ENCODE measurements at places on chromosomes 2 and 18.

DNA sequence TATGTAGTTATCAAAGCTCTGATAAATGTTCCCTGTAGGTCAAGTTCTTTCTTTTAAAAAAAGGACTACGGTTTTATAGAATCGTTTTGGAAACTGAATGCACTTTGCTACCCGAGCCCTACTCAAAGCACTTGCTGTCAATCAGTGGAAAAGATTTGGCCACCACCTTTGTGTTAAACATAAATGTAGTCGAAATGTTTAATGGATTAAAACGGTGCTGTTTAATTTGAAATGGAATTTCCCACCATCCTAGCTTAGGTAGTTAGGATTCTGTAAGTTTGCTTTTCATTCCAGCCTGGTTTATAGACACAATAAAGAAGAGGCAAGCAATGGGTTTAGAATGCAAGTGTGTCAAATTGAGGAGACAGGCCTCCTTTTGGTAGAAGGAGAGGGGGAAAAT lies 69.4 kb upstream of the MMADHC start:
- no peak for DNase-seq

DNA sequence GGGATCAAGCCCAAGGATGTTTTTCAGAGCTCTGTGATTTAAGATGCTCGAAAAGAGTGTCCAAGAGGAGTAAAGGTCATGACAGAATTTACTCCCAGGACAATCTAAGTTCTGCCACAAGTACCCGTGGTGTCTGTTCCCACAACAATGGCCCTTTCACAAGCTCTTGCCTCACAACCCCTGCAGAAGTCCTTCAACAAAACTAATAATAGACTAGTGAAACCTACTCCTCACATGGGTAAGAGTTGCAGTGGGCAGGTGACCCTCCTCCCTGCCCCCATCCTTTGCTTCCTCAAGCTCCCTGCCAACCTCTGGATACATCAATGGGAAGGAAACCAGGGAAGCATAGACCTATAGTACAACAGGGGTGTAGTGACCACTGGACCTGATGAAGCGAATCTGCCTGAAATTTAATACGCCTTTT lies 34.9 kb downstream of the PTCD3 start:
- DNase-seq: no peak

GRCh38 chr18:63892566-63892965 lies 5.1 kb downstream of the SERPINB2 start:
- no peak for DNase-seq

DNA sequence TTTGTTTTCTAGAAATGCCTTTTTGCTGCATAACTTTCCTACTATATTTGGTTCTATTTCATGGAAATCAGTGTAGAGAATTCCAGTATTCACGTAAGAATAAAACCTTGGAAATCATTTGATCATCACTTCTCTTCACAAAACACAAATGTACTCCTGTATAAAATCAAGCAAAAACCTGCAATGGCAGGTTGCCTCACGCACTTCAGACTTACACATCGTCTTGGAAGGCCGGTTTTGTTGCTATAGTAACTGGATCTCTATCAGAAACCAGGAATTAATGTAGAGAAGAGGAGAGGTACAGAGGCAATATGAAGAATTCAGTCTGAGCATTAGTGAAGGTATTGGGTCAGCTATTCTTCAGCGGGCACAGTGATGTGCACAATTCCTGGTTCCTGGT lies 370.7 kb upstream of the CYRIA start:
- DNase-seq: no peak

GRCh38 chr18:66931010-66931409 lies 327.1 kb upstream of the CDH19 start:
- no peak for DNase-seq

GRCh38 chr2:24824966-24825882 lies 32.0 kb downstream of the CENPO start:
- DNase-seq: peak; percentile 58

- DNase-seq: no peak
Observed at GRCh38 chr2:18792226-18792629, 202.9 kb upstream of the NT5C1B start.

GRCh38 chr18:67517444-67517765 lies 885 bp upstream of the DSEL start:
- DNase-seq: no peak

DNA sequence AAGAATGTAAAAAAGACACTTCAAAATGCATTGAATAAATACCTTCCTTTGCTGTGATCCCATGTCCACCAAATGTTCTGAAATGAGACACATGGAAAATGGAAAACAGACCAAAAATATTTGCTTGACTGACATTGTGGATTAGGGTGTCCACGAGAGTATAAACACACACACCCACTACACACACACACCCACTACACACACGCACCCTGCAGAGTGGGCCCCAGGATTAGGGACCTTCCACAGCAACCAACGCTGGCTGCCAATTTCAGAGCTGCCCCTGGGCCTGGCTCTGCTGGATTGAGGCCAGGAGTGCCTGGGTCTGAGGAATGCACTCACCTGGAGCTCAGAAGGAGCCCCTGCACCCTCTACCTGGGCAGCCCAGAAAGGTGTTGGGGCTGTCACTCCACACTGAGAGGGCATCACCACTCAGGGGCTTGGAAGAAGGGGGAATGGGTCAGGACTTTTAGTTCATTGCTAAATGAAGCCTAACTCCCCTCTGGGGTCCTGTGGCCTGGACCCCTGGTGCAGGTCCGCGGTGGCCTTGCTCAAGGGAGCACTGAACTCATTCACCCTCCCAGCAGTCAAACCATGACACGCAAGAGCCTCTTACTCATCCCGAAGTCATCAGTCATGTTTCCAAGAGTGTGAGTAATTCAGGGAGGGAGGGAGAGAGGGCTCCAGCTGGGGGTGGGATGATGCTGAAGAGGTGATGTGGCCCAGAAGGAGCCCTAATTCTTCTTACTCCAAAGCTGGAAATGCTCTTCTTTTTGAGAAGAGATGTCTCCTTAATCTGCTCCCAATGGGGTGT lies 50.2 kb upstream of the PLB1 start:
- DNase-seq: peak; percentile 92

DNA sequence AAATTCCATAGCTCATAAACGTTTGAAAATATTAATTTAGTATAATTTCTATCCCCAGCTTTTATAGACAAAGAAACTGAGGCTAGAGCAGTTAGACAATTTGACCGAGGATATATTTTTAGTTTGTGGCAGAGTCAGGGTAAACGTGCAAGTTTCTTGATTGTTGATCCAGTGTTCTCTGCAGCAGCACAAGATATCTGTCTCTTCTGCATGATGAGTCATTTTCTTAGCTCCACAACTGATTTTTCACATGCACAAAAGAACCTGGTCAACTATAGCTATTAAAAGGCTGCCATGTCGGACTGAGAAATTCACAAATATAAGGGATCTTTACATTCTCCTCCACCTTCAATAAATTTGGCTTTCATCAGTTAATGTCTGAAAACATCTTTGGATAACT lies 143.4 kb upstream of the CYP26B1 start:
- no peak for DNase-seq

- DNase-seq: no peak
Observed at GRCh38 chr2:4420032-4420431, 716.7 kb downstream of the DCDC2C start.

DNA sequence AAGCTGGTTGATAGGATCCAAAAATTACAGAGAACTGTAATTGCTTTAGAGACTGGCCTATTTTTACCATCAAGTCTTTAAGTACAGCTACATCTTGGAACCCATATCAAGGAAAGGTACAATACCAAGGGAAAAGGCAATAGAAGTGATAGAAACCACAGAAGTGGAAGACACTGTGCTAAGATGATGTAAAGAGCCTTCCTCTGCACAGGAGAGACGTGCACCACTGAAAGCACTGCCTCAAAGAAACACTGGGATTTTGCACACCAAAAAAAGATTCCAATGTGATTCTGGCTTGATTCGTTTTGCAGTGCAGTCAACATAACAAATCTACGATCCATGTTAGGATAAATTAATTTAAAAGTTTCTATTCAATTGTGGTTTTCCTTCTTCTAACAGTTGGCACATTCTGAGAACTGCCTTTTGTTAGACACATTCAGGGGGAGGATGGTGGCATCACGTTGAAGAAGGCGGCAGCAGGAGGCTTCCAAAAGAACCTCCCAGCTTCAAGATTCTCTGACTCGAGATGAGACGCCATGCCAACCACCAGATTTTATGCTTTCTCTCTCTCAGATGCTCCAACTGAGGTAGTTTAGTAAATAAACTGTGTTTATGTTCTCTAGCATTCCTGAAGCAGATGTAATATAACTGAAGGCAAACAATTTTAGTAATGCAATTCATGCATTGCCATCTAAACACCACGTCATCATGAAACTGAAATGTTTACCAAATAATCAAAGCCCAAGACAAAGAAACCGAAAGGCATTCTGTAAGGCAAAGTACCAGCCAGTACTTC lies 102.9 kb downstream of the BCL2 start:
- DNase-seq: no peak

DNA sequence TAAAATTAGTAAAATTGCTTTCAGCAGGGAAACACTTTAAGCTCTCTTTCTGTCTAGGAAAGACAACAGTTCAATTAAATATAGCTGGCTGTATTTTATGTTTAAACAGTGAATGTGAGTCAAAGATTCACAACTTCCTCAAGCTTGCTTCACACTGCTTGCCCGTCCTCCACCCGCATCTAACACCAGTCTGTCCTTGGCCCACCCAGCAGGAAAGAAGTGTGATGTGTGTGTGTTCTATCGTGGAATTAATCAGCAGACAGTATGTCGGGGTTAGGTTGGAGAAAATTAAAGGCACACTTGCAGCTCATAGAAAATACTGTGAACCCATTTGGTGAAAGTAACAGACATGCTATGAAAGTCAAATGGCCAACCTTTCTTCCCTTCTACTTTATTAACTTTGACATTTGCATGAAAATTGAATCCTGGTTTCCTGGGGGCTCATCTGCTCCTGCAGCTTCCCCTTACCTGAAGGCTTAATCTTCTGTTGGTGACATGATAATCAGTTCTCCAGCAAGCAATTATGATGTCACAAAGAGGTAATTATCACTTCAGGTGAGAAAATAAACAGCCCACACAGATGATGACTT lies 182.0 kb downstream of the UXS1 start:
- DNase-seq: no peak

DNA sequence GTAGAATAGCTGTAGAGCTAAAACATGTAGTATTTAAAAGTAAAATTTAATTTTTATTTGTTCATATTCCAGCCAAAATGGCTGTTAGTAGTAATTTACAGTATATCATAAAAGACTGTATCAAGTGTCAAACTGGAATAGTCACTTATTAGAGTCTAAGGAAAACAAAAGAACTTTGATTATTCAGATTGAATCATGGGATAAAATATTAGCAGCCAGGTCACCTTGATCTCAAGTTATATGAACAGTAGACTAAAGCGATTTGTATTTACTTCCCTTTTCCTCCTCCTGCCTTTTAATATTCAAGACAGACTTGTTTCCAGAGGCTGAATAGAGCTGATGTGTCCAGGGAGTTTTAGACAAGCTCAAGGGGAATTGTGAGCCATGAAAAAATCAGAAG lies 54.4 kb downstream of the PMAIP1 start:
- DNase-seq: no peak

DNA sequence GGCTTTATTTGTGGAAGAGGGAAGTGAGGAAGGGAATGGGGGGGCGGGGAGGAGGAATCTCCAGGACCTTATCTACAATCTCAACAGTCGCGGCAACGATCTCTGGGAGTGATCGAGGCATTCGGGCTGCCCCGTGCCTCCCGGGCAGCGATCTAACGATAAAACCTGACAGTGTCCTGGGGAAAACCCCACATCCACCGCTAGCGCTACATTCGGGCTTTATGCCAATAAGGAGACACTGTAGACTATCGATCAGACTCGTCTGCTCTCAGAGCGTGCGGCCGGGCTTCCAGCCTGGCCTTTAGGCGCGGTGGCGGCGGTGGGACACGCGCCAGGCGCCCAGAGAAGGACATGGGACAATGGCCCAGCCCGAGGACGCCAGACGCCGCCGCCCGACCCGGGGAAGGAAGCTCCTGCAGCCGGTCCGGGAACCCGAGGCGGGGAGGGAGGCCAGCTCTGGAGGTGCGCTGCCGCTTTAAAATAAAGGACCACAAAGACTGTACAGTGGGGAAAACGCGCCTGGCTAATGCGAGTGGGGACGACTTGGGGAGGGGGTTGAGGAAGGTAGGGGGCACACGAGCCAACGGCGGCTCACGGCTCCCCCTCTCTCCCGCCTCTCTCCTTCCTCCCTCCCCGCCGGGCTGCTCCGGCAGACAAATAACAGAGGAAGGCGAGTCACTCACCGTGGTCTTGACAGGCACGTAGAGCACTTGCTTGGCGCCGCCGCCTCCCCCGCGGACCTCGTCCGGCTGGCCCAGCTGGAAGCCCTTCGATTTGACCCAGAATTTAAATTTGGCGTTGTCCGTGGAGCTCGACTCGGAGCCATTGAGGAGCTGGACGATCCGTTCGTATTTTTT lies 2.2 kb downstream of the NOL4 start:
- DNase-seq: peak; percentile 30

GRCh38 chr2:163207693-163208370 lies 369.3 kb upstream of the KCNH7 start:
- DNase-seq: no peak
